ENCODE measurements at places on chromosomes 12 and 14.
A peak's percentile ranks its signal among the peaks of the same experiment; 100 is the strongest.

GRCh38 chr14:22007784-22008412, 334.3 kb upstream of the OR4E1 start:
- no peak for DNase-seq

DNA sequence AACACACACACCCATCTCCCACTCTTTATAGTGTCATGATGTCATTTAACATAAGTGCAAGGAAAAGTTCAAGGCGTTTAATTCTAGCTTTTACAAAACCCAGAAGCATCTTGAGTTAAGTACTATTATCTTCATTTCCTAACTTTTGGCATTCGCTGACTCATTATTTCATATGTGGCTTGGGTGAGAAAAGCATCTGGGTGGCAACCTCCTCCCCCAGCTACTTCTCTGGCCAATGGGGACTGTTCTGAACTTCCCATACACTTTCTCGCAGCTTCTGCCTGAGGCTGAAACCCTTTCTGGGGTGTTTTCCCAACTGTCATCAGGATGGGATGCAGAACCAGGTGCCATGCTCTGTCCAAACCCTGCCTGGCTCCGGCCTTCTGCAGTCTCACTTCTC, 2.8 kb upstream of the MARK3 start:
- peak; percentile 77 for DNase-seq

DNA sequence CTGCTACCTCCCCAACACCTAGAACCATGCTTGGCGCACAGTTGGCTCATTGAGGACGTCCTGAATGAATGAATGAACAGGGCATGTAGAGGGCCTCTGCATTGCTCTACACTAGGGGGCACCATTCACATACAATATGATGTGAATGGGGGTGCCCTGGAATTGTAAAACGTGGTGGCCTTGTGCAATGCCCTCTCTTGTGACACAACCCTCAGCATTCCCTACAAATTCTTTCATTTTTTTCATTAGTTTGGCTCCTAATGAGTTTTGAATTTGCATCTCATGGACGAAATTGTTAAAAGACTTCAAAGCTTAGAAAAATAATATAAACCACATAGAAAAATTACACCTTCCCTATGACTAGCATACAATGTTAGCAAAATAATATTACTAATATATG, 2.3 kb upstream of the DIO2 start:
- peak; percentile 87 for DNase-seq

DNA sequence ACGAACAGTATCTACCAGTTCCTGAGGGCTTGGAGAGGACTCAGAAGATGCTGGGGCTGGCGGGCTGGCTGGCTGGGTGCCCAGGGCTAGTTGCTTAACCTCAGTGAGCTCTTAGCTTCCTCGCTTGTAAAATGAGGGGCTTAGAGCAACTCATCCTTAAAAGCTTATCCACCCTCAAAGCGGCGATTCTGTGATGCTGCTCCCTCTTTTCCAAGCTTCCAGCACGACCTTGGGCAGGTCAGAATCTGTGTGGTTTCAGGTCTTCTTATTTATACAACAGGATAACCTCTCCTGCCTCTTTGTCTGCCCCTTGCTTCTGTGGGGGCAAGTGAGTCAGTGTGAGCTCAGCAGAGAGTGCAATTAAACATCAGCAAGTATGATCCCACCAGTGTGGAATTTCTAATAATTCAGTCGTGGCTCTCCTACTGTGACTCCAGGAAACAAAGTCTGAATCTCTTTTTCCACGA, 281.8 kb downstream of the KSR2 start:
- DNase-seq, result no peak

- DNase-seq, result peak; percentile 13
Measured at GRCh38 chr12:26612203-26612602, 220.8 kb downstream of the ITPR2 start.

Data from fibroblast of pulmonary artery (primary cell).